ENCODE measurements at places on chromosomes 4 and X. TPM values are rescaled to one million over a fixed set of nuclear protein-coding genes. Genes with fewer than 3 reads are reported as not detected.

GRCh38 chrX:39613482-39613995 is 484.2 kb downstream of the BCOR start:
- no peak for DNase-seq

GRCh38 chr4:106809076-106809475 is 227.0 kb downstream of the DKK2 start:
- DNase-seq = no peak

GRCh38 chr4:15781427-15782095 is 3.4 kb downstream of the CD38 start:
- DNase-seq = peak; percentile 83

DNA sequence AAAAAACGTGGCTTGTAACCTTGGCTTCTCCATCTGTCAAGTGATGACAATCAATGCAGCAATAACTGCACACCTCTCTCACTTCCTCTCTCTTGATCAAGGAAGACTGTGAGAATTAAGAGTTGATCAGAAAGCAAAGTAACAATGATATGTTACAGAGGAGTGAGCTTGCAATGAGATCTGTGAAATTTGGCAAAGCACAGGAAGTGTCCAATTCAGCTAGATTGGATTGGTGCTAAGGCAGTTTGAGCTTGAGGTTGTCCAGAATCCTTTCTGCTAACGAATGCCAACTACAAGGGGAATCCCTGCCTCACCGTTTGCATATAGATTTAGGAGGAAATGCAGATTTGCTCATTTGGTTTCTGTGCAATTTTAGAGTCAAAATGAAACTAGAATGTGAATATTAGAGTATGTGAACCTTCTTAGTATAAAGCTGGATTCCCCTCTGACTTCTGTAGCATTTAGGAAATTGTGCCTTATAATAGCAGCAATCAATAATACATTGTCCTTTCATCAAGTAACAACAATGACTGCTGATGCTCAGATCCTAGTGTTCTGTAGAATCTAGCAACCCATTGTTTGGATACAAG is 346.4 kb downstream of the PTTG2 start:
- peak; percentile 67 for DNase-seq

The GATA1 gene
- total RNA-seq = not detected

- DNase-seq = no peak
Observed at GRCh38 chr4:103449296-103450023, 251.3 kb upstream of the CENPE start.

GRCh38 chrX:39765327-39765726 is 332.4 kb downstream of the BCOR start:
- DNase-seq = no peak

GRCh38 chr4:75412746-75413145 is 101.5 kb downstream of the RCHY1 start:
- DNase-seq = no peak

- no peak for DNase-seq
Observed at GRCh38 chrX:14076639-14077038, 46.9 kb upstream of the GEMIN8 start.

Data from activated CD8-positive, alpha-beta memory T cell treated with anti-CD3 and anti-CD28 coated beads, Interleukin-2, amount 10 ng/mL, durations not matched to agents 7 days and 5 days (primary cell).